ENCODE measurements at places on chromosomes 7 and 10. TPM values are rescaled to one million over a fixed set of nuclear protein-coding genes. Genes with fewer than 3 reads are reported as not detected.
A peak's percentile ranks its signal among the peaks of the same experiment; 100 is the strongest.

GRCh38 chr7:105934572-105935185 is 28.4 kb upstream of the CDHR3 start:
- peak; percentile 62 for DNase-seq

- DNase-seq: no peak
Observed at GRCh38 chr10:114179148-114179547, at the start of gene TDRD1. Gene TDRD1, plus strand, starts transcription at chr10:114179353. Its CDS starts 8,479 bp downstream, at chr10:114187832.

DNA sequence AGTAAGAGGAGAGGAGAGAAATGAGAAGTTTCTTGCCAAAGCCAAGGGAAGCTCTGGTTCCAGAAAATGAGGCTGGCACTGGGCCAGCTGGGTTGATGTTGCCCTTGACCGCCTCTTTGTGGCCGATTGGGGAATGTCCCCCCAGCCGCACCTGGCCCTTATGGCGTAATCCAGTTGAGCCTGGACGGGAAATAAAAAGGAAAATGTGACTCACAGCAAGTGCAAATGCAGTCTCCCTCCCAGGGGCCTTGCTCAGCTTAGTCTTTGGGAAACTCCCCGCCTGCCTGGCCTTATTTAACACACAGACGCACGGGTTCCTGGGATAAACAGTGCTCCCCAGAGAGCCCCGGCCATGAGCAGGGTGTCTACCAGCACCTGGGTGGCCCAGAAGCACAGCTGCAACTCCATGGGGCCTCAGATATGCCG is 174.8 kb downstream of the KIAA1217 start:
- peak; percentile 97 for DNase-seq

GRCh38 chr7:92904244-92905131 is 68.1 kb upstream of the CDK6 start:
- DNase-seq: peak; percentile 96

DNA sequence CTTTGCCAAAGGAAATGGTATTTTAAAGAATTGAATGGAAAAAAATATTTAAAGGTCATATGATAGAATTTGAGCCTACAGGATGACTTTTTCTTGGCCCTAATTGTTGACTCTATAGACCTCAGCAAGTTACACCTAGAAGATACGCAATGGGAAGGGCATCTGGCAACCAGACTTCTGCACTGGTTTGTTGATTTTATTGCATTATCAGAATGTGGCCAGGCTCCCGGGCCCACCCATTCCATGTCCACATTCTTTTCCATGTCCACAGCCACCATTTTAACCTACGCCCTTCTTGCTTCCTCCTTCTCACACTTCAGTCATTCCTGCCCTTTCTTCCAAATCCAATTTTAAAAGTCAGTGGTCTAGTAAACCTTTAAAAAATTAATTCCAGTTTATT is 738.4 kb downstream of the SUGCT start:
- DNase-seq: no peak

DNA sequence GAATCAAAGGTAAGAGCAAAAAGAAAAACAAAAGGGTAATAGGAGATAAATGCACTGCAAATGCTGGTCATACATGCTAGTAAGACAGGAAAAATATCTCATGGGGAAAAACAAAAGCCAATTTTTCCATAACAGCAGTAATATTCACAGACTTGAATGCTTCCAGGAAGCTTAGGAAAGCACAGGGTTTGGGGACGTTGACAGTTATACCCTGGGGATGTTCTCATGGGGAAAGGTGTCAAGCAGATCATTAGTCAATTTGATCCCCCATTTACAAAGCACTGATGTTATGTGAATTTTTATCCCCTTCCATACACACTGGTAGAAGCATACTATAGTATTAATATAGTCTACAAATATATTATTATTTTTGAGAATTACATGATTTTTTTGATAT is 232.7 kb downstream of the SORCS1 start:
- no peak for DNase-seq

DNA sequence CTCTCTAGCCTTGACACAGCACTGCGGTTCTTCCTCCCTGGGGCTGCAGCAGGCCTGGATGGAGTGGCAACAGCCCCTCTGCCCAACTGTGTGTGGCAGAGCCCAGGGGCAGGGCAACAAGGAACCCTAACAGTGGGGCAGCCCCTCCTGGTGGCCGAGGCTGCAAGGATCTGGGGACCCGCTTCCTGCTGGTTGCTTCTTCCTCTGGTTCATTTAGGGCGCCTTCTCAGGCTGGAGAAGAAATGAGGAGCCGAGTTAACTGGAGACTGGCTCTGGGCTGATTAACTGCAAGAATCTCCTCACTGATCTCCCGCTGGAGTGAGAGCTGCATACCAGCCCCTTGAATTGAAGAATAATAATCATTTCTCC is 80.1 kb upstream of the EMX2 start:
- DNase-seq: peak; percentile 32

GRCh38 chr10:77332256-77332655 is 305.4 kb downstream of the KCNMA1 start:
- DNase-seq: no peak

RBM20 gene
- total RNA-seq: not detected

NUDT13 gene
- 1.7 TPM for total RNA-seq

- peak; percentile 18 for DNase-seq
Observed at GRCh38 chr7:39587393-39587792, 21.2 kb downstream of the YAE1 start.

- DNase-seq: peak; percentile 90
Observed at GRCh38 chr10:86225103-86225782, 141.4 kb downstream of the GRID1 start.

LRMDA gene
- total RNA-seq: 11.7 TPM

DNA sequence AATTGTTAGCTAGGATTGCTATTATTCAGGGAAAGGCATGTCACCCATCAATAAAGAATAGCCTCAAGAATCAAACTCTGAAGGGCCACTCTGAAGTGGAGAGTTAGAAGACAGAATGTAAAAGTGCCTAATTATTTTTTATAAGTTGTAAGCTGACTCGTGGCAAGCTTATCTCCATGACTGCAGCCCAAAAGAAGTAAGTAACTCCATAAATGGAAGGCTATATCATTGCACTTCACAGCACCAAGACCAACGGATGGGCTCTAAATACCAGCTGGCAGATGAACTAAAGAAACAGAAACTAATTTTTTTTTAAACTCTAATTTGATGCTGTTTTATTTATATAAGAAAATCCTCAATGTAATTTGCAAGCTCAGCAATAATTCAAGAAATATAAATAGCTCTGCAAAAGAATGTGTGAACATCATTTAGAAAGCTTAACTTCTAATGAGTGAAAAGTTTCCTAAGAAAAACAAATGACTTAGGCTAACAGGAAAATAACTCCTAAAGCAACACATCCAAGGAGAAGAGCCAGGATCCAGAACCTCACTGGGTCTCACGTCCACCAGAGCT is 165.5 kb downstream of the SNX13 start:
- no peak for DNase-seq

GRCh38 chr10:71964098-71964742 is at the start of gene CHST3:
Gene CHST3, plus strand, starts transcription at chr10:71964395. Its CDS starts 41,448 bp downstream, at chr10:72005843.
- no peak for DNase-seq

DNA sequence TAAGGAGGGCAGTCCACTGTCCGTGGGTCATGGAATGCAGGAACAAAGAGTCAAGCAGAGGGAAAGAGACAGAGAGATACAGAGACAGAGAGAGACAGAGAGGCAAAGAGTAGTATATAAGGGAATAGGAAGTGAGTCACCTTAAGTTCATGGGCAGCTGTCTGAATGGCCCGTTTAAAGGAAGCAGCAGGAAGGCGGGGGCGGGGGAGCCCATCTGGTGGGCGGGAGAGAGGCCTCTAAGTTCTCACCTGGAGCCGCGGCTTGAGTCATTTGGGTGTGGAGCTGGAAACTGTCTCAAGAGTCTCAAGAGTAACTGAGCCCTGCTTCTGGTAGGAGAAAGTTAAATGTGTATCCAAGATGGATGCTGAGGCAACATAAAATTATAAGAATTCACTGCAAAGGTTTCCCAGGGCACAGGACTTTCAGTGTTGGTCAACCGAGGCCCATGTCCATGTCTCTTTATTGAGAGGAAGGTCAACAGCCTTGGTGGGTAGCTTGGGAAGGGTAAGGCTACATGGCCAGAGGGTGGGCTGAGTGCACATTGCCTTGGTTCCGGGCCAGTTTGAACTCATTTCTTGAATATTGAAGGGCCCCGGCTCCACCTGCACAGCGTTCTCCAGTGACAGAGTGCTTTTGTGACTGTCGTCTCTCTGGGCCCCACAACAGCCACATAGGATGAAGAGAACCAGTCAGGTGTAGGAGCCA is 85.5 kb upstream of the CACUL1 start:
- peak; percentile 33 for DNase-seq

DNA sequence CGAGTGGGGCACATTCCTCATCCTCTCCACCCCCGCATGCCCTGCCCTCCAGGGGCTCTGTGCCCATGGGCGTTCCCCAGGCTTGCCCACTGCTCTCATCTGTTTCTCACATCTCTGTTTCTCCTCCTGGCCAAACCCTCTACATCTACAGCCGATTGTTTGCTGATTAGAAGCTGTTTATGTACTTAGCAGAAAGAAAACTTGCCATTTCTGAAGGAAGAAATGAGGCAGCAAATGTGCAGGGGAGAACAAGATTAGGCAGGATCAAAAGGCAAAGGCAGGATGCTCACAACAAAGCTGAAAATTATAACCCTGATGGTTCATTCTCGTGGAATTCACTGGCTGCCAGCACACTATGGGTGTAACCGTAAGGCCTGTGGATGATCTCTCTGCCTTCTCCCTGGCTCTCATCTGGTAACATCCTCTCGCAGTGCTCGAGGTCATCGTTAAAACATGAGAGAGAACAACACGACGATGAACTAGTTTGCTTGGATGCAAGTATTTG is 111.6 kb upstream of the KLF14 start:
- no peak for DNase-seq

DNA sequence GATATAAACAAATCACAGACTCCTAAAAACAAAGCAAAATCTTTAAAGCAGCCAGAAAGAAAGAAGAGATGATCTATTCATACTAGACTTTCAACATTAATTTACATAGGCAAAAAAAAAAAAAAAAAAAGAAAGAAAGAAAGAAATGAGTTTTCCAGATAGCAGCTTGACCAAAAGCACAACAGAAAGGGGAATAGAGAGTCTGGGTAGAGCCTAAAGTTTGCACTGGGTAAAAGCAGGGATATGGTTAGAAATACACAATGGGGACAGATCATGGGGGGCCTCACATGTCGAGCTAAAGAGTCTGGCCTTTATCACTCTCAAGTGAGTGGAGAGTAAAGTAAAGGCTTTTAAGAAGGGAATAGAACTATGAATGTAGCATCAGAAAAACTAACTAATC is 169.8 kb downstream of the SGMS1 start:
- no peak for DNase-seq

DNA sequence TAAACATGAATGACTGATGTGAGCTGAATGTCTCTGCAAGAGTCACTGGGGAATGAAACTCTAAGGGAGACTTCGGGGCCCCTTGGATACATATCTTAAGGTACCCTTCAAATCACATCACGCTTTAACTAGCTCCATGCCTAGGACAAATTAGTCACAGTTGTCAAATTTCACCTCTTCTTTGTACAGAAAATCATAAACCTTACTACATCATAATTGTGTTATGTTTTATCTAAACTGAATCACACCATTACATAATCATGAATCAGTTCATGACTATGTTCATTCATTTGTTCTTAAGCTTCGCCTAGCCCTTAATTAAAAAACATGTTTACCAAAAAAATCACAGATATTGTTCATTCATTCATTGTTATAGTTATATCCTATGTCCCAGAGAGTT is 2.1 kb upstream of the SLC13A1 start:
- DNase-seq: no peak

DDC gene
- not detected for total RNA-seq

GRCh38 chr7:38060637-38061036 is 117.4 kb upstream of the STARD3NL start:
- DNase-seq: no peak

GRCh38 chr10:28047061-28047460 is 48.2 kb upstream of the ODAD2 start:
- DNase-seq: no peak

GRCh38 chr7:92982928-92983327 is 134.9 kb downstream of the SAMD9 start:
- DNase-seq: no peak

SLC26A3 gene
- not detected for total RNA-seq

DNA sequence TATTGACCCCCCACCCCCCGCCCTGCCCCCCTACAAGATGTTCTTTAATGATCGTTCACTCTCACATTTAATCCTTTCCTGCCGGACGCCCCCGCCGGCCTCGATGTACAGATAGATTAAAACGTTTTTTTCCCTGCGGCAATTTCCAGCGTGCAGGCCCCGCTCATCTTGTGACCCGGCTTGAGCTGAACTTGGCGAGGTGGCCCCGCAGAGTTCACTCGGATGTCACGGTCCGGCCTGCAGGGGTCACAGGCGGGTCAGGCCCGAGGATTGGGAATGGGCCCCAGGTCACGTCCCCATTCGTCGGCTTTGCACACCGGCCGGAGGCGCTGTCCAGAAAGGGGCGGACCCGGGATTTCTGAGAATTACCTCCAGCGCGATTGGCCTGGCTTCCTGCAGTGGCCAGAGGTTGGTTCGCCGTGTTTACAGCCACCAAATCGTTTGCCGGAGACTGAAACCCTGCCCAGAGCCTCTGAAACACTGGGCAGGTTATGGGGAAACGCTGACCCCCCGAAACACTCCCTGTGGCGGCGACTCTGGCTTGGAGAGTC is 1.9 kb upstream of the CYP26A1 start:
- peak; percentile 30 for DNase-seq

- DNase-seq: no peak
Observed at GRCh38 chr7:55537458-55537990, 34.8 kb downstream of the VOPP1 start.

DNA sequence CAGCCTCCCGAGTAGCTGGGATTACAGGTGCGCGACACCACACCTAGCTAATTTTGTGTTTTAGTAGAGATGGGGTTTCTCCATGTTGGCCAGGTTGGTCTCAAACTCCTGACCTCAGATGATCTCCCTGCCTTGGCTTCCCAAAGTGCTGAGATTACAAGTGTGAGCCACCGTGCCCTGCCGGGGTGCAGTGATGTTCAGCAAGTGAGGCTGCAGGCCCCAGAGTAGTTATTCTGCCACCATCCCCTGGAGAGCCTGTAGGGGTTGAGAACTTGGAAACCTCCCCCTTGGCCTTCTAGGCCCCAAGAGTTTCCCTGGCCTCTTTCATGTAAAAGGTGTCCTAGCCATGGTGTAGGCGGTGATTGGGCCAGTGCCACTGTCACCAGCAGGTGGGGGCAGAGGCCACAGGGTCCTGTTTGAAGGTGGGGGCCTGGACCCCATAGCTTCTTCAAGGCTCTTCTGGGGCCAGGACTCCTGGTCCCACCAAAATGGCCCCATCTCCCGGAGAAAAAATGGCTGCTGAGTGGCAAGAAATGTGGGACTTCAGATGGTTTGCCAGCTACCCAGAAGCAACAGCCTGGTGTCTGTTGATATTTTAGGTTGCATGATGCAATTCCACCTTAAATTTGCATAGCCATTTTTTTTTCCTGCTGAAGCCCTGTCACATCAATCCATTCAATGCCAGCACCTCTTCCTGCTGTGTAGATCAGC is 25.5 kb upstream of the INMT start:
- no peak for DNase-seq

GNAT3 gene
- not detected for total RNA-seq

EPHB6 gene
- 2.0 TPM for total RNA-seq

- peak; percentile 53 for DNase-seq
Observed at GRCh38 chr7:125670926-125671572, 741.4 kb upstream of the POT1 start.

C10orf62 gene
- 0.35 TPM for total RNA-seq
